ENCODE measurements at places on chromosomes 4 and X.

DNA sequence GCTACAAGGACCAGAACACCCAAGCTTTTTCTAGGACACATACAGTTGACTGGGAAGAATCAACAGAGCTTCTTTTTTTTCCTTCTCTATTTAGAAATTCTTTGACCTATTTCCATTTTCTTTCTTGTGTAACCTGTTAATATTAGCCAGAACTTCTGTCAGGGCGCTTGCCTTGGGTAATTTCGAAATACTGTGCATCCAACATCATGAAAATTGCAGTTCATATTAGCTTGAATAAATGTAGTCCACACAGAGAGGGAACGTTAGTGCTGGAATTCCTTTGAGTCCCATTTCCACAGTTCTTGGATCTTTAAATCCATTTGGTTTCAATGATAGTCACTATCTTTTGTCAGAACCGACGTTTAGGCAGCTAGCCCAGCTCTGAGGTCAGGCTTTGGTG, 141.8 kb downstream of the MXRA5 start:
- DNase-seq, result no peak

DNA sequence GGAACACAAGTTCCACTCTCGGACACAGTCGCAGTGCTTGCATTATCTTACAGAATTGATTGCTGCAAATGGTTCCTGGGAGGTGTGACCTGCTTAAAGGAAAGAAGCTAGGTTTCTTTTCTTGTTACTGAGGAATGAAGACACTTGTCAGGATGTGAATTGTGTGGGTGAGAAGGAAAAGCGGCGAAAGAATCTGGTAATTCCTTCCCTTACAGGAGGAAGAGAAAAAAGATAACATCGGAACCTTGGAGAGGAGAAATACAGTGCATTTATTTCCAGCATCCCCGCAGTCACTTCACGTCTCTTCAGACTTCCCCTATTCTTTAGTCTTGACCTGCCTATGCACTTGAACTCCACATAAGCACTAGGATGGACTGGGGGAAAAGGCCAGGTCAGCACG, 389 bp upstream of the CCSER1 start:
- DNase-seq, result no peak

GRCh38 chrX:38601866-38602265, 40.5 kb downstream of the TSPAN7 start:
- no peak for DNase-seq

- no peak for DNase-seq
Observed at GRCh38 chr4:124491361-124492145, 221.0 kb downstream of the ANKRD50 start.

DNA sequence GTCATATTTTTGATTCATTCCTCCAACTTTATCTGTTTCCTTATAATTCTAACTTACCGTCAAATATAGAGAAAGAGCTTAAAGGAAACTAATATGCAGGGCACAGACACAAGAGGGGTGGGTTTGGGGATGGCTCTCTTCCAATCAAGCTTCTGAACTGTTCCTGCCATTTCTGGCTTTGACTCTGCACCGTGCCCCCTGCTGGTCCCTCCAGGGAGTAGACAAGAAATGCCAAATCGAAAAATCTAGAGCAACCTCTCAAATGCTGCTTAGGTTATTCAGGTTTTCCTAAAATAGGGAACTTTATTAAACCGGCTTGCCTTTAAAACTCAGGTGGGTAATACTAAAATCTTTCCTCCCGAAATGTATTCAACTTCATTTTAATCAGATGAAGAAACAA, 39.8 kb upstream of the VCX3A start:
- no peak for DNase-seq

- no peak for DNase-seq
Observed at GRCh38 chrX:74280759-74281158, 23.2 kb upstream of the ZCCHC13 start.

GRCh38 chr4:154618708-154619315, 6.4 kb upstream of the FGG start:
- peak; percentile 10 for DNase-seq

DNA sequence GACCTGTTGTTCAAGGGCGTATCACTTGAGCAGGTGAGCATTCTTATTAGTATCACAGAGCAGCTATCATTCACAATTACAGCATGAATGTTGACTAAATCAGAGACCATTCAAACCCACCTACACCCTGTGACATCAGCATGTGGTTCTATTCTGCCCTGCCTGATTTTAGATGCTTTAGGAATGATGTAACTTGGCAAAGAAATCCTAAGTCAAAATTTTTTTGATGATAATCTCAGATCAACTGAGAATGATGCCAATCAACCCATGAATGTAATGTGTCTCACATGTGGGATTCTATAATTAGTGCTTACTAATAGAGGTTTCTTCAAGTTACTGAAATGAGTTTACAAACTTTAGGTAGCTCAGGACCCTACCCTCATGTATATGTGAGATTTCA, 13.4 kb upstream of the CHIC2 start:
- DNase-seq, result no peak

GRCh38 chrX:11380187-11380844, 87.1 kb downstream of the AMELX start:
- no peak for DNase-seq

DNA sequence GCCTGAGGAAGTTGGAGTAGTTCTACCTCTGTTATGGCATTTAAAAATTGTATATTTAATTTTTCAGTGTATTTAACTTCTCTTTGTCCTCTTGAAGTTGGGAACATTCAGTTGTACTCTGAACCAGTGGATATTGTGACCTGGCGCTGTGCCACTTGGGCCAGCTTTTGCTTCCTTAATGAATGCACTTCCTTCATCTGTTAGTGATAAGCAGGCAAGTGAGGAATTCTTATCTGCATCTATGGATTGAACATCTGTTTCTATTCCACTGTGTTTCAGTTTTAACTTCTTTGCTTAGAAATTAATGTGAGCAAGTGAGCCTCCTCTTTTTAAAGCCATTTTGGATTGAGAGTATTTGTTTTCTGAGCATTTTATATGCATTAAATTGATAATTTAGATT, 128.3 kb downstream of the UCHL1 start:
- no peak for DNase-seq

- no peak for DNase-seq
Observed at GRCh38 chrX:20029728-20030127, 38.9 kb upstream of the BCLAF3 start.

- no peak for DNase-seq
Observed at GRCh38 chr4:3313556-3314228, 20.9 kb downstream of the RGS12 start.

DNA sequence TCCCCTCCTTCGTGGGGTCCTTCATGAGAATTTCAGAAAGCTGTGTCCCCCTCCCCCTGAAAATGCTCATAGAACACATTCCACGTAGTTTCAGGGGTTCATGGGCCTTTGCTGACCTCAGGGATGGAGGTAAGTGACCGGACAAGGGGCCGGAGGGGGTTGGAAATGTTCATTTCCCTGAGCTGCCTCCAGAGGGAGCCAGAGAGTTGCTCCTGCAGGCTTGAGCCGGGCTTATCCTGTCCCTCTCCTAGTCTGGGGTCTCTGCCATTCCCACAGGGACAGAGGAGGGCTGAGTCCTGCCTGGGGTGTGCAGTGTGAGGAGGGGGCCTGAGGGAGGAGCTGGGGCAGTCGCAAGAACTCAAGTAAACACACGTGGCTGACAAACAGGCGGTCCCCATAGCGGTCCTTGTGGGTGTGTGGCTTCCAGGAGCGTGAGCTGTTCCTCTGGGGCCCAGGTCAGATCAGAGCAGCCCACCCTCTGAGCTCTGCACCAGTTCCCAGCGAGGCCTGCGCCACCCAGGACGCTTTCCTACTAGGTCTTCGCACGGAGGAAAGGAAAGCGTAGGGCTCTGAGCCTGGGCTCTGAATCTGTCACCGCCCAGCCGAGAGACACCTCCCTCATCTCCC, 62.5 kb downstream of the WFS1 start:
- peak; percentile 3 for DNase-seq

GRCh38 chr4:156280686-156281085, 327.0 kb upstream of the CTSO start:
- no peak for DNase-seq

DNA sequence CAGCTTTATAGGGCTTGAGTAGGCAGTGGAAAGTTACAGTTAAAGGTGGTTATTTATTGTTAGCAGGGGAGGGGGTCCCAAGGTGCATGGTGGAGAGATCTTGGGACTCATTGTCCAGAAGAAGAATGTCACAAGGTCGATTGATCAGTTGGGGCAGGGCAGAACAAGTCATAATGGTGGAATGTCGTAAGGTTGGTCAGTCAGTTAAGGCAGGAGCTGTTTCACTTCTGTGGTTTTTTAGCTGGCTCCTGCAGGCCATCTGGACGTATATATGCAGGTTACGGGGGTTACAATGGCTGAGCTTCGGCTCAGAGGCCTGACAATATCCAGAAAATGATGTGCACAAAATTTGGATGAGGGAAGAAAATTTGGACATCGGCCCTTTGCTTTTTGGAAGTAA, 7.1 kb downstream of the OFD1 start:
- DNase-seq, result no peak

- no peak for DNase-seq
Observed at GRCh38 chr4:90349636-90350035, 222.4 kb downstream of the CCSER1 start.

DNA sequence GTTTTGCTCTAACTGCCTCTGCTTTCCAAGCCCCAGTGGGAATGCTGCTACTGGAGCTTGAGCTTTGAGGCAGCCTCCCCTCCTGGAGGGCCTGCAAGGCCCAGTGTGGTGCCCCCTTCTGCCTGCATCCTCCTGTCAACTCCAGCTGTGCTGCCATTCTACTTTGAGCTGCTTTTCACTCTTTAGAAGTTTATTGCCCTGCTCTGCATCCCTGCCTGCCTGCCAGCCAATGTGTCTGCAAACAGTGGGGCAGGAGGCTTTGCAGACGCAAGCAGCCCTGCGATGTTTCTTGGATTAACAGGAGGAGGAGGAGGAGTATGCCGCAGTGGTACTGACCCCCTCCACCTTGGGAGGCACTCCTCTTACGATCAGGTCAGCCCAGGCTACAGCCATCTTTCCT, 16.4 kb downstream of the TMEM31 start:
- DNase-seq, result no peak

DNA sequence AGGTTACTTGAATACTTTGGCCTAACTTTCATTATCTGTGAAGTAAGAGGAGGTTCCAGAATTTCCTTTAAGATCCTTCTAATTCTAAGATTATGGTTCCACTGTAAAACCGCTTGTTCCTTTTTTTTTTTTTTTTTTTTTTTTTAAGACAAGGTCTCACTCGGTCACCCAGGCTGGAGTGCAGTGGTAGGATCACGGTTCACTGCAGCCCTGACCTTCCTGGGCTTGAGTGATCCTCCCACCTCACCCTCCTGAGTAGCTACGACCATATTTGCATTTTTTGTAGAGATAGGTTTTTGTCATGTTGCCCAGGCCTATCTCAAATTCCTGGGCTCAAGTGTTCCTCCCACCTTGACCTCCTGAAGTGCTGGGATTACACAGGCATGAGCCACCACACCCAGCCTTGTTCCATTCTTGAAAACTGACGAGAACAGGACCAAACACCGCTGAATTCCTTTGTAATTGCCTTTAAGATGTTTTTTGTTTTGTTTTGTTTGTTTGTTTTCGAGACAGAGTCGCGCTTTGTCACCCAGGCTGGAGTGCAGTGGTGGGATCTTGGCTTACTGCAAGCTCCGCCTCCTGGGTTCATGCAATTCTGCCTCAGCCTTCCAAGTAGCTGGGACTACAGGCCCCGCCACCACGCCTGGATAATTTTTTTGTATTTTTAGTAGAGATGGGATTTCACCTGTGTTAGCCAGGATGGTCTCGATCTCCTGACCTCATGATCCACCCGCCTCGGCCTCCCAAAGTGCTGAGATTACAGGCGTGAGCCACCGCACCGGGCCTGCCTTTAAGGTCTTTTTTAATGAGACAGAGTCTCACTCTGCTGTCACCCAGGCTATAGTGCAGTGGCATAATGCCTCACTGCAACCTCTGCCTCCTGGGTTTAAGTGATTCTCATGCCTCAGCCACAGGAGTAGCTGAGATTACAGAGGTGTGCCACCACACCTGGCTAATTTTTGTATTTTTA, 6.8 kb downstream of the PDS5A start:
- DNase-seq, result no peak

- DNase-seq, result no peak
Observed at GRCh38 chr4:74267998-74268606, 40.2 kb upstream of the EPGN start.

DNA sequence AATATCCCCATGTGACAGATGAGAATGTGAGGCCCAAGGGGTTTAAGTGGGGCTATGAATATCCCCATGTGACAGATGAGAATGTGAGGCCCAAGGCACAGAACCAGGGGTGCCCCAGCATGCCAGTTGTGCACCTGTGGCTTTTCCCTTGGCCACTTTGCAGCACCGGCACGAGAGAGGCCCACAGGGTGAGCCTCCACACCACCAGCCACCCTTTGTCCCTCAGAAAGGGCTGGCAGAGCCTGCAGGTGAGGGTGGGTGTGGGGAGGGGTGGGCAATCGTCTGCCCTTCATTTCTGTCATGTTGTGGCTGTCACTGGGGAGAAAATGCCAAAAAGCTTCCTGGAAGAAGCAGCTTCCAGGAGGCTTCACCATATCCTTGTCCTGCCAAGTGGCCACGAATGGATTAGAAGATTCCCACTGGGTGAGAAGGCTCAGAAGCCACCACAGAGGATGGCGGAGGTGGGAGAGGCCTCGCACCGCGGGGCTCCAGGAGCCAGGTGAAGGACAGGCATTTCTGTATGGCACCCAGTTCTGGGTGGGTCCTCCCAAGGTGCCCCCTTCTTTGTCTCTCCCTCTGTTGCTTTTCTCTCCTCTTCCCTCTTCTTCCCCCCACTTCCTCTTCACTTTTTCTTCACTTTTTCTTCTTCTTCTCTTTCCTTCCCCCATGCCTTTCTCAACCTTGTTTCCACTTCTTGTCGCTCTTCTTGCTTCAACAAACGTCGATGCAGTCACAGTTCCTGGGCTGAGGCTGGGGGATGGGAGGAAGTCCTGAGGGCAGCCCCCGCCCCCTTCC, 469 bp upstream of the GPR78 start:
- no peak for DNase-seq

DNA sequence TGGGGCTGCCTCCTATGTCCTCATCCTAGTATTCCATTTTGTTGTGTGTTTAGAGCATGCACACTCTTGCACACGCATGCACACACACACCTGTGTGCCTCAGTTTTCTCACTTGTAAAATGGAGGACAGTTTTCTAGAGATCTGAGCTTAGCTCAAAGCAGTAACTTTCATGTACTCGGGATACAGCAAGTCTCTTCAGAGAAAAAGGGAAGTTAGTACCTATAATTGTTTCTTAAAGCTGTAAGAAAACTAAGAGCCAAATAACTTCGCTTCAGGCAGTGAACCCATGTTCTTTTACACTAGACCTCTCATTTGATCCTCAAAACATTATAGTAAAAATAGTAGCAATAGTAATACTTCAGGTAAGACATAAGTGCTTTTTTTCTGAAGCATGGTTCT, 49.6 kb downstream of the KIT start:
- no peak for DNase-seq

DNA sequence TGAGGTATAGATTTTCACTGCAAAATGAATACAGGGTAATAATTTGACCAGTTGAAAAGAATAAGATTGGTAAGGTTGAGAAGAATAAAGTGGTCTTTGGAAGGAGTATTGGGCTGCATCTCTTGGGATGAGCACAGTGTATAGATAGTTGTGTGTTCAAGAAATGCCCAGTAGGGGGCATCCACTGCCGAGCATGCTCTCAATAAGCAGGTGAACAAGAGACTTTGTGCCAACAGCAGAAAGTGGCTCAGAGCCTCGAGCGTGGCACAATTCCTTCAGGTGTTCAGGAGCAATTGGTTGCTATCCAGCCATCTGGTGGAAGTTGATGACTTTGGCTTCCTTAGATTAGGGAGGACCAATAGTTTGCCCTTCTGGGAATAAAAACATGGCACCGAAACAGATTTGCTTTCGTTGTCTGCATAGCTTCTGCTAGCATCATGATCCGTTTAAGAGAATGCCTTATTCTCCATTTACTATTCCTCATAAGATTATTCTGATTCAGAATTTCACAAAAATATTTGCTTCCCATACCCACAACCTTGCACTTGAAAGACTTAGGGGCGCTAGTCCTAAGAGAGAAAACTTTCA, 258.1 kb upstream of the NEIL3 start:
- peak; percentile 40 for DNase-seq

Measured in NCI-H748 treated with DMSO at 0.1 percent for 48 hours (cell line).